ENCODE measurements at places on chromosomes 1 and 21.

- DNase-seq, result peak; percentile 43
Measured at GRCh38 chr1:16391411-16391810, 24.4 kb downstream of the SZRD1 start.

DNA sequence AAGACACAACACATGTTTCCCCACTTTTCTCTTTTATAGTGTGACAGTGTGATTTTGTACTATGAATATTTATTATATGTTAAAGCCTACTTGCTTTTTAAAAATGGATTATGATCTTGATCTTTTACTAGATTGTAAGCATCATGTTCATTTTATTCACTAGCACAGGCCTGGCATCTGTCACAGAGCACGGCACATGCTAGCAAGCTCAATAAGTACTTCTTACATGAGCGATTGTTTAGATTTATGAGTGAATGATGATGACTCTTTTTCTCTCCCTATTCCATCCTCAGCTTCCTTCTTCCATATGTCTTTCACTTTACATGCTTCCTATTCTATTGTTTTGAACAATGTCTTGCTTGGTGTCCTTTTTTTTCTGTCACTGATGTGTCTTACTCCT is 1454.1 kb downstream of the MRPL39 start:
- no peak for DNase-seq

GRCh38 chr1:147726168-147726567 is 34.2 kb downstream of the GJA5 start:
- DNase-seq, result no peak

GRCh38 chr1:226820941-226821718 is 49.3 kb upstream of the PSEN2 start:
- DNase-seq, result peak; percentile 10

- no peak for DNase-seq
Measured at GRCh38 chr1:47533793-47534328, 96.0 kb downstream of the FOXD2 start.

DNA sequence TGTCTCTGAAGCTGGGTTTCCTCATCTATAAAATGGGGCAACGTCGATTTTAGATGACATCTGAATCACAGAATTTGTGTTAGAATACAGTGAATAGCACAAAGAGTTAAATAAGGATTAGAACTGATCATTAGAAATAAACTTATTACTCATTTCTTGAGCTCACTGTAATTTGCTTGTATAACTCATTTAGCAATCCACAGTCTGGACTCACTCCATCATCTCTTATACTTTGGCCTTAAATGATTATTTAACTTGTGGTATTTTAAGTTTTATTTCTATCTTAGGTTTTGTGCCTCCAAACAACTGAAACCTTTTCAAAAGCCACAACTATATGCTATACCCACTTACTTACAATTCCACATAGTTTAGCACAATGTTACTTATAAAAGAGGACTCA is 128.0 kb downstream of the CDC42BPA start:
- no peak for DNase-seq

GRCh38 chr1:206558794-206559671 is 51.7 kb downstream of the RASSF5 start:
- no peak for DNase-seq

GRCh38 chr1:228972576-228972975 is 237.3 kb downstream of the RHOU start:
- DNase-seq, result no peak

- DNase-seq, result no peak
Measured at GRCh38 chr1:38502758-38503157, 356.8 kb downstream of the RRAGC start.

DNA sequence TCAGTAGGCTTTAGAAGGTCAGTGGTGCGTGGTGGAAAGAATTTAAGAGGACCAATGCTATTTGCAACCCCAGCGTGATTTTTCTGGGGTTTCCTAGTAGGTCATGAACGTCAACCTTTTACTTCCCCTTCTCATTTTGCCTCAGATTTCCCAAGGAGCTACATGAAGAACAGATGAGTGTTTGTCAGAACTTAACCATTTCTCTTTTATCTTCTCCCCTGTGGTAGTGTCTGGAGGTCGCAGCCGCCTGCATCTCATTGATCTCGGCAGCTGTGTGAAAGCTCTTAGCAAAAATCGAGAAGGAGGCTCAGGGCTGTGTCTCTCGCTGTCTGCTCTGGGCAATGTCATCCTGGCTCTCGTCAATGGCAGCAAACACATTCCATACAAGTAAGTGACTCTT is 491.1 kb downstream of the KIF26B start:
- no peak for DNase-seq

DNA sequence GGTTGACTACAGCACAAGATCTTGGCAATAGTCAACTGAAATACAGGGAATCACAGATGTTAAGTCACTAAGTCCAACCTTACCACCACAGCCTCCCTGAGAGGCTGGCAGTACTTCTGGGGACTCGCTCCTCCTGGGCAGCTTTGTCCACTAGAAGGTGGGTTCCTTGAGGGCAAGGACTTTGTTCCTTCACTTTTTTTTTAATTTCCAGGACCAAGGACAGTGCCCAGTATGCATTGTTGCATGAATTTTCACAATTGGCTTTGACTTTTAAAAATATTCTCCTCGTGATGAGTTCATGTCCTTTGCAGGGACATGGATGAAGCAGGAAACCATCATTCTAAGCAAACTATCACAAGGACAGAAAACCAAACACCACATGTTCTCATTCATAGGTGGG is 96.7 kb upstream of the IGSF21 start:
- DNase-seq, result no peak

DNA sequence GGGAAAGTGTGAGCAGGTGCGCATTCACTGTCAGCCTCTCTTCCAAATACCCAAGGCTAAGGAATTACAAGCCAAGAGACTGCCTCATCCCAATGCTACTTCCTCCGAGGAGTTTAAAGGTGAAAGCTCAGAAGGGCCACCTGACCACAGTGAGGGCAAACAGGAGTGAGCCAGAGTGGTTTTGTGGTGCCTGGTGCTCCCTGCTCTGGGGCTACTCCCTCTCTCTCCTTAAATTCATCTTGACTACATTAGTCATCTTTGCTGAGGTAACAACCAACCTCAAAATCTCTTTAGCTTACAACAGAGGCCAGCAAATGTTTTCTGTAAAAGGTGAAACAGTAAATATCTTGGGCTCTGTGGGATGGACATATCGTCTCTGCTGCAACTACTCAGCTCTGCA is 14.2 kb upstream of the ZBTB8A start:
- no peak for DNase-seq

DNA sequence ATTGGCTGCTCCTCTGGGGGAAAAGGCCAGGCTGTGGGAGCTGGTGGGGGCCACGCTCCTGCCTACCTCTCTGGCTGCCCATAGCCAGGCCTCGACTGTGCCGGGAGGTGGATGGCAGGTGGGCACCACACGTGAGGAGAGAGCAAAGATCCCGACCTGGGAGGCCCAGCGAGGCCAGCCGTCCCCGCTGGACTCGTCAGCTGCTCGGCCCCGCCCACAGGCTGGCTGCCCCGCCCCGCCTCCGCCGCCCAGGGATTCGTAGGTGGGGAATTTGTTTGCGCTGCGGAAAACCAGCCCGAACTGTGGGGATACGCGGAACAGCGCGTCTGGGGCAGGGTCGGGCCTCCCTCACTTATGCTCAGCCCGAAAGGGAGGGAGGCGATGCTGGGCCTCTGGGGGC is 31.7 kb downstream of the TP73 start:
- DNase-seq, result no peak

DNA sequence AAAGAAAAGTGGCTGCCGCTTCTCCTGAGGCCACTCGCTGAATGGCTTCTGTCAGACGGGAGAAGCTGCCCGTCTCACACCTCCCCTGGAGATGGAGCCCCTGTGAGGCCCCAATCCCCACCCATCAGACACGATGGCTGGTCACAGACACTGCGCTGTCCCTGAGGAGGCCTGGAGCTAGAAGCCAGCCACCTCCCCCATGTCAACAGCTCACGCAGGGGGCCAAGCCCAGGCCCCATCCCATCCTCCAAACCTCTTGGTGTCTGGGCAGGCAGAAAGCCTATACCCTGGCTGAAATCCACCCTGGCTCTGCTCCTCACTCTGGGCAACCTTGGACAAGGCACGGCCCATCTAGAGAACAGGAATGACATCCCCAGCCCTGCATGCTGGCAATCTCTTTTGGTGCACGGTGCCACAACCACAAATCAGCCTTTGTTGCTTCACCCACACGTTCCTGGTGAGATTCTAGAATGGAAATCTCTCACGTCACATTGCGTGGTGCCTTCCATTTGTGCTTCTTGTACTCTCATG is 273.9 kb upstream of the VAMP3 start:
- DNase-seq, result no peak

- no peak for DNase-seq
Measured at GRCh38 chr1:63600248-63600647, 7.0 kb downstream of the PGM1 start.

DNA sequence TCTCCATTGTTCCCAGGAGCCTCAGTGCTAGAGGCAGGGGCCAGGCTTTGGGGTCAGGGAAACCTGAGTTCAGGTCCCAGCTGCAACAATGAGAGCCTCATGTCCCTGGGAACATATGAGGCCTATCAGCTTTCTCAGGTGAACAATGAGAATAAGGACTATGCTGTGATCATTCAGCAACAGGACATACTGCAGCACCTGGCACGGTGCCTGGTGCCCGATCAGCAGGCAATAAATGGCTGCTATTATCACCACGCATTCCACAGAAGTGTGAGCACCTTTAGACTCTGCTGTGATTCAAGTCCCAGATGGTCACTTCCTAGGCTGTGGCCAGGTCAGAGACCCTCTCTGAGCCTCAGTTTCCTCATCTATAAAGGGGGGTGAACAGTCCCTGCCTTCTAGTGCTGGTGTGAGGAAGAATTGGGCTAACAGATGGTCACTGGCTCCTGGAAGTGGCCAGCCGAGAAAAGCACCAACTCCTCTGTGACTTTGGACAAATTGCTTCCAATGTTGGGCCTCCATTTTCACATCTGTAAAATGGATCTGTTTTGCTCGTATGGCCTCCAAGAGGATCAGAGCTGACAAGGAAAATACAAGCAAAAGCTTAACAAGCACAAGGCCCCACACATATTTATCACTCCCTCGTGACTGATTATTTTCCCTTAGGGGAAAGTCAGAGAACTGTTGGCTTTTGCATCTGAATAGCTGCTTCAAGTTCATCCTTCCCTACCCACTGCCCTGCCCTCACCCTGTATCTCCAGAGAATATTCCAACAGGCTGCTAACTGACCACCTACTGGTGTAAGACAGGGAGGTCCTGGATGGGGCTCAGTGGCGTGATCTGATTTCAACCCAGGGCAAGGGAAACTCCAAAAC is 1.1 kb downstream of the SLC5A9 start:
- no peak for DNase-seq

- no peak for DNase-seq
Measured at GRCh38 chr1:26703478-26703877, 7.7 kb downstream of the ARID1A start.

GRCh38 chr1:207054491-207054890 is 1.4 kb downstream of the PFKFB2 start:
- peak; percentile 79 for DNase-seq

DNA sequence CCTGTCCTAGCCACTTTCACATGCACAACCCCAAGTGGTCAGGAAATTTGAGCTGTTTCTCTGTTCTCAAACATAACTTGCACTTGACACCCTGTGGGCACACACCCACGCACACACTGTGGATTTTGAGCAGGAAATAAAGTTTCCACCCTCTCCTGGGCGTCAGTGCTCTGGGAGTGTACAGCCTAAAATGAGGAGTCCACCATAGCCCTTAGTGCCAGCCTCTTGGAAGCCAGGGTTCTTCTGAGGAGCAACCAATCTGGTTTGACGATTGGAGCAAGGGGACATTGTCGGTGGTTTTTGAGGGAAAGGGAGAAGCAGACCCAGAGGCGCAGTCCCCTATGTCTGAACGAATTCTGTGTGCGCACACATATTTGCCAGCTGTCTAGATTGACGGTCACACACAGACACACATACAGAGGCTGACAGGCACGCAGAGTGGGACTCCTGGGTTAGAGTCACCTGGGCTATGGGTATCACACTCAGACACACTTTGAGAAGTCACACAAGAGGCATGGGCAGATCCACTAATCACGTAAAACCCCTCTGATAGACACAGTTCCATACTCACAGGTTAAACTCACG is 2.7 kb downstream of the DMBX1 start:
- DNase-seq, result no peak

GRCh38 chr1:237258871-237259270 is 216.9 kb downstream of the RYR2 start:
- no peak for DNase-seq

GRCh38 chr1:156502894-156503697 is 2.5 kb upstream of the MEF2D start:
- peak; percentile 90 for DNase-seq

- DNase-seq, result peak; percentile 8
Measured at GRCh38 chr1:21906173-21907078, 30.7 kb downstream of the HSPG2 start.

DNA sequence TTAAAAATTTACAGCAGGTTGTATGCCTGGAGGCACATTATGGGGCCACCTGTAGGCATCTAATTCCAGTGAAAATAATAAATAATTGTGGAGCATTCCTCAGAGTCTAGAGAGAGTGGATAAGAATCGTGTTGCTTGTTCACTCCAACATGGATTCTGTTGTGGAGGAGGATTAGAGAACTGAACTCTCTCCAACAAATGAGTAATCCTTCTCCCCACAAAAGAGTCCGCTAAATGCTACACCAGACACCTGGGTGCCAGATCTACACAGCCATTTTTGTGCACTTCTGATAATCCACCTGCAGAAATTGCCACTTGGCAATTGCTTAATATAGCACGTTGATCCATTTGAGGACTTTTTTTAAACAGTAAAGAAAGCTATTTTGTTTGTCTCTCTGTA is 113.7 kb upstream of the DPYD start:
- no peak for DNase-seq

DNA sequence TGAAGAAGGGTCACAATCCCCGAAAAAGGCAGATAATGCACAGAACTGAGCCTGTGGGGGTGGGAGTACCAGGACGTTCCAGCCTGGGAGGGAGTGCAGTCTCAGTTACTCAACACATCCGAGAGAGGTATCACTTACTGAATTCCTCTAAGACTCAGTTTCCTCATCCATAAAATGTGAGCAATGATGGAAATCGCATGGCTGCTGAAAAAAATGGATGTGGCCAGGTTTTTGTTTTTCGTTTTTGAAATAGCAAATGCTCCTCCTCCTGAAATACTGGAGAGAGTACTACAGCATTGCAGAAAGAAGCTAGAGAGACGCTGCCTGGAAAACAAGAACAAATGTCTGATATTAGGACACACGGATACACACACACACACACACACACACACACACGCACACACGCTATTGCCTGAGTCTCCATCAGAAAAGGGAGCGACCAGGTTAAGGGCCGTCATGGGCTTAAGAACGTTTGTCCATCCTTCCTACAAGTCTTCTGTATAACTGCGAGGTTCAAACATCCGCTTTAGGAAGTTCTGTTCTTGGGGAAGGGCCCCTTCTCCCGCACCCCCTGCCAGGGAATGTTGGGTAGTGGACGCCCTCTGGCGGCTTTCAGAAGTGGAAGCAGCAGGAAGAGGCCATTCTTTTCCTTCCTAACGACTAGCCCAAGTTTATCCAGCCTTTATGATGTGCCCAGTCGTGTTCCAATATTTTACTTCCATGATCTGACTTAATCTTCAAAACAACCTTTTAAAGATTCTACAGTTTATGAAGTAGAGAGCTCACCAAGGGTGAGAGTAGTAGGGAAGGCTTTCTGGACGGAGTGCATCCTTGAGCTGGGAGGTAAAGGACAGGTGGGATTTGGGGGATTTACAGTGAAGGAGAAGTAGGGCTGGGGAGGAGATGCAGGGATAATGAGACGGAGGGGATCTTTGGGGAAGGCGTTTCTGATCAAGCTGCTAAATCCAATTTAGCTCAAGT is 699 bp upstream of the NES start:
- DNase-seq, result peak; percentile 62

GRCh38 chr1:222095606-222096475 is 354.0 kb upstream of the DUSP10 start:
- DNase-seq, result peak; percentile 27
